Stimulated activated CD8-positive, alpha-beta memory T cell treated with anti-CD3 and anti-CD28 coated beads, Interleukin-4, amount 100 ng/mL, for 24 hours (primary cell): ENCODE measurements at places on chromosomes 1 and 21.

DNA sequence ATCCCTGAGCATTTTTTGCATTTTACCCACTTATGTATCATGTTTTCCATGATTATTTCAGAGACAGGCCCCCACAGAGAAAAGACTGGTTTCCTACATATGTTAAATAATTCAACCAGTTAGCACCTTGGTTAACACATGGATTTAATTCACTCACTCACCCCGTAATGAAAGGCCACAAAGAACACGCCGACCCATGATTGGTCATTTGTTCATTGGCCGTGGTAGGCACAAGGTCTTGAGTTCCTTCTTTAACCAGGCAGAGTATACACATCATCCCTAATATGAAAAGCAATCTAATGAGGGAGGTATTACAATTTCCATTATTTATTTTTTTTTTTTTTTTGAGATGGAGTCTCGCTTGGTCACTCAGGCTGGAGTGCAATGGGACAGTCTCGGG is 50.6 kb downstream of the RPS6KA1 start:
- no peak for DNase-seq

- DNase-seq, result no peak
Observed at GRCh38 chr1:195188821-195189220, 1419.4 kb downstream of the KCNT2 start.

GRCh38 chr1:1629430-1630190 is 2.4 kb upstream of the MMP23B start:
- DNase-seq, result peak; percentile 68

DNA sequence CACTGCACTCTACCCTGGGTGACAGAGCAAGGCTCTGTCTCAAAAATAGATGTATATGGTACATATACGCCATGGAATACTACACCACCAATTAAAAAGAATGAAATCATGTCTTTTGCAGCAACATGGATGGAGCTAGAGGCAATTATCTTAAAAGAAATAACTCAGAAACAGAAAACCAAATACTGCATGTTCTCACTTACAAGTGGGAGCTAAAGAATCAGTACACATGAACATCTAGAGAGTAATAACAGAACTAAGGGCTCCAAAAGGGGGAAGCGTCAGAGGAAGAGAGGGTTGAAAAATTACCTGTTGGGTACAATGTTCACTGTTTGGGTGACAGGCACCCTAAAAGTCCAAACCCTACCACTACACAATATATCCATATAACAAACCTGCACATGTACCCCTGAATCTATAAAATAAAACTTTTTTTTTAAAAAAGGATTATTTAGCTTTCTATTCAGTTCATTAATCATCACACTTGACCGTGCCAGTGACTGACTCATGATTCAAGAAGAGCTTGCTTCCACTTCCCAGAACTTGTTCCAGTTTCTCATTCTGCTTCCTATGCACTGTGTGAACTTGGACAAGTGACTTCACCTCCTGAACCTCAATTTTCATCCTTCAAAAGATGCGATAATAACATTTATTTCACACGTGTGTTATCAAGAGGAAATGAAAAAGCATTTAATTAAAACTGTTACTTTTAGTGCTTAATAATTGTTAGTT is 109.6 kb downstream of the PLPP3 start:
- DNase-seq, result no peak

- no peak for DNase-seq
Observed at GRCh38 chr1:201648907-201649721, 110.2 kb downstream of the NAV1 start.

- no peak for DNase-seq
Observed at GRCh38 chr1:172955161-172955815, 95.5 kb downstream of the TNFSF18 start.

- DNase-seq, result no peak
Observed at GRCh38 chr1:204663644-204664383, 21.7 kb downstream of the LRRN2 start.

GRCh38 chr1:45922374-45922773 is 119.0 kb downstream of the MAST2 start:
- DNase-seq, result no peak

- no peak for DNase-seq
Observed at GRCh38 chr21:42384156-42384945, 11.5 kb downstream of the TMPRSS3 start.

DNA sequence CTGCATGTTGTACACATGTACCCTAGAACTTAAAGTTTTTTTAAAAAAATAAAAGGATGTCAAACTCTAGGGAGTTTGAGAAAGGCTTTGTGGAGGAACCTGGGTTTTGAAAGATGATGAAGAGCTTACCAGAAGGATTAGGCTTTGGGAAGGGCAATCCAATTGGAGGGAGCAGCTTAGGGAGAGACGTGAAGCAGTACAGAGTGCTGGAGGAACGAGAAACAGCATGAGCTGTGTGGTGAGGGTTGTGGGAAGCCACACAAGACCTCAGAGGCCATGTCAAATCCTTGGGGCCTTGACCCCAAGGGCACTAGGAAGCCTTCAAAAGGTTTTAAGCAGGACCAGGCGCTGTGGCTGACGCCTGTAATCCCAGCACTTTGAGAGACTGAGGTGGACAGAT is 8.4 kb upstream of the KPNA6 start:
- DNase-seq, result no peak

GRCh38 chr1:6099297-6099696 is 53.6 kb downstream of the KCNAB2 start:
- no peak for DNase-seq

DNA sequence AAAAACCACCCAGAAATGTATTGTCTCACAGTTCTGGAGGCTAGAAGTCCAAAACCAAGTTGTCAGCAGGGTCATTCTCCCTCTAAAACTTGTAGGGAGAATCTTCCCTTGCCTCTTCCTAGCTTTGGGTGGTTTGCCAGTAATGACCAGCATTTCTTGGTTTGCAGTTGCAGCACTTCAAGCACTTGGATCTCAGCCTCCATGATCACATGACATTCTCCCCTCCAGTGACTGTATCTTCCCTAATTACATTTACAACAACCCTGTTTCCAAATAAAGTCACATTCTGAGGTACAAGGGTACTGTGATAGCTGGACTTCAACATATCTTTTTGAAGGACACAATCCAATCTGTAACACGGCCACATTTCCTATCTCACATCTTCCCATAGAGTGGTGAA is 37.2 kb downstream of the EVI5 start:
- no peak for DNase-seq

GRCh38 chr1:214899908-214900460 is 182.6 kb upstream of the KCNK2 start:
- no peak for DNase-seq

GRCh38 chr1:3465935-3466321 is 11.5 kb downstream of the ARHGEF16 start:
- no peak for DNase-seq

DNA sequence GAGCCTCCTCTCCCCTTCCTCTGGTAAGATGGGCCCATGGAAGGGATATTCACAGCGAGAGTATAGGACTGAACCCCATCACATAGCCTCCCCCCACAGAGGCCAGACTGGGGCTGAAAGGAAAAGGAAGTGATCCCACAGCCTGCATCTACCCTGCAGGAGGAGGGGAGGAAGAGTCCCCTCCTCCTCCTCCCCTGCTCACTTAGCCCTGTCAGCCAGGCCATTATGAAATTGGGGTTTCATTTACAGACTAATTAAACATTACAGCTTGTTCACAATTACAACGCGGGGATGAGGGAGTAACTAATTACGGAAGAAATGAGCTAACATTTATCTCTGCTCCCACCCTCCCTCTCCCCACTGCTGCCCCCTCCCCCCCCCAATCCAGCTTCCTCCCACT is 25.4 kb downstream of the DMAP1 start:
- DNase-seq, result no peak

DNA sequence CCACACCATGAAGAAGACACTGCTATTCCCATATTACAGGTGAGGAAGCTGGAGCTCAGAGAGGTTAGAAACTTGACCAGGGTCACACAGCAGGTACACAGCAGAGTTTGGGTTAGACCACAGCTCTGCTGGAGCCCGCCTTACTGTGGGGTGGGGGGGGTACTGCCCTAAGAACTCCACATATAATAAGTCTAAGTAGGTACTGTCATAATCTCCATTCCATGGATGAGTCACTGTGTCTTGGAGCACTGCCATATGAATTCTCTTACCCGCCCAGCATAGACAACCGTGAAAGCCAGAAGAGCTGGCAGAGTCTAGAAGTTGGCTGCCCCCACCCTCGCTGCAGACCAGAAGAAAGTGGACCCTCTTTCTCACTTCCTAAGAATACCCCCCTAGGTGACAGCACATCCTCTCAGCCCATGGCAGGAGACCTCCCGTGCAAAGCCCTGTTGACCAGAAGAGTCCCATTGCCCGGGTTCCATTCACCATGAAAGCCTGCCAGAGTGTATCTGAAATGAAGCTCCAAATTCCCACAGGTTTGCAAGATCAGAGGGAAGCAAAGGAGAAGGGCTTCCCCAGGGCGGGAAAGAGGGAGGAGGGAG is 5.2 kb upstream of the PLA2G2D start:
- no peak for DNase-seq

DNA sequence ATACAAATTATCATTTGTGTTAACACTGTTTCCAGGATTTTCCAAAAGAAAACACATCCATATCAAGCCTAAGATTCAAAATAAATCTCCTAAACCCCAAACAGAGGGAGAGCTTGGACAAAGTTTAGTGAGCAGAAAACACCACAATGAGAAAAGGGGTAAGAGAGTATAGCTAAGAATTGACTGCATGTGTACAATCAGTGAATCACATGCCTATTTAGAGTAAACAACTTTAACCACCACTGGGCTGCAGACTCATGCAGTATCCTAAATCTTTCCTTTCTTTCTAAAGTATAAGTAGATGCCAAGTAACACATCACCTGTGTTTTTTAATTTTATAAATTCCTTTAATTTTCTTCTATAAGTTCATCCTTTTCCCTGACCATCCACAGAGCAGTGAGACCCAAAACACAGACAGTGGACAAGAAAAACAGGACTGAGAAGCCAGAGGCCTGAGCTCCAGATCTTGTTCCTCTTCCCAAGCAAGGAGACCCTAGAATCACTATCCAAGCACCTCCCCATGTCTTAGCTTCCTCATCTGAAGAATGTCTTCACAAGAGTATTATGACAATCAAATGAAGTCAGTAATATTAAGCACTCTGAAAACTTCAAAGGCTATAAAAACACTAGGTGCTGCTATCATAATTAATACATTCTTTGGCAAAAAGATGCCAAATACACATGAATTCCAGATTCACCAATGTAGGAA is 93.1 kb downstream of the VAV3 start:
- DNase-seq, result no peak

- DNase-seq, result no peak
Observed at GRCh38 chr1:202293569-202293968, 48.2 kb downstream of the UBE2T start.

DNA sequence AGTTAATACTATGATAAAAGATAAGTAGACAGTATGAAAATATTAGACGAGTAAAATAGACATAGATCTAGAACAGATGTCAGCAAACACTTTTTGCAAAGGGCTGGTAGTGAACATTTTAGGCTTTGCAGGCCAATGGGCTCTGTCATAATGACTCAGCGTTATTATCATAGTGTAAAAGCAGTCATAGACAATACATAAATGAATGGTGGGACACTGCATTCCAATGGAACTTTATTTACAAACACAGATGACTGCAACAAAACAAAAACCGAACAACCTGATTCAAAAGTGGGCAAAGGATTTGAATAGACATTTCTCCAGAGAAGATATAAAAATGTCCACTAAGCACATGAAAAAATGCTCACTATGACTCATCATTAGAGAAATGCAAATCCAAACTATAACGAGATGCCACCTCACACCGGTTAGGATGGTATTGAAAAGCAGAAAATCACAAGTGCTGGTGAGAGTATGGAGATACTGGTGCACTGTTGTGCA is 7.3 kb downstream of the GSTM5 start:
- DNase-seq, result no peak

- DNase-seq, result no peak
Observed at GRCh38 chr1:170872663-170873062, 62.7 kb upstream of the MROH9 start.

DNA sequence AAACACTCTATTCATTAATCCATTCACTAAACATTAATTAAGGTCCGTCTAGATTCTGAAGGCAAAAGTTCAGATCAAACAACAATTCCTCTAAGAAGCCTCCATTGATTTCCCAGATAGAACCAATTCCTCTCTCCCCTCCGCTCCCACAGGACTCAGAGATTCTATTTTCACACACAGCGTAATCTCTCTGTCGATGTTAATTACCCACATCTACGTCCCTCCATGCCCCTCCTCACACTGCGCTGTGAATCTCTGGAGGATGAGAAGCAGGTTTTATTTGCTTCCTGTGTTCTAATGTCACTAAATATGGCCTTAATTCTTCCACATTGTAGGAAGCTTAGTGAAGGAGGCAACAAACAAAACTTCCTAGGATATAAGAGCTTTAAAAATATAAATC is 306.7 kb downstream of the DSCAM start:
- no peak for DNase-seq

- no peak for DNase-seq
Observed at GRCh38 chr1:78351551-78352216, 139.1 kb upstream of the PTGFR start.

DNA sequence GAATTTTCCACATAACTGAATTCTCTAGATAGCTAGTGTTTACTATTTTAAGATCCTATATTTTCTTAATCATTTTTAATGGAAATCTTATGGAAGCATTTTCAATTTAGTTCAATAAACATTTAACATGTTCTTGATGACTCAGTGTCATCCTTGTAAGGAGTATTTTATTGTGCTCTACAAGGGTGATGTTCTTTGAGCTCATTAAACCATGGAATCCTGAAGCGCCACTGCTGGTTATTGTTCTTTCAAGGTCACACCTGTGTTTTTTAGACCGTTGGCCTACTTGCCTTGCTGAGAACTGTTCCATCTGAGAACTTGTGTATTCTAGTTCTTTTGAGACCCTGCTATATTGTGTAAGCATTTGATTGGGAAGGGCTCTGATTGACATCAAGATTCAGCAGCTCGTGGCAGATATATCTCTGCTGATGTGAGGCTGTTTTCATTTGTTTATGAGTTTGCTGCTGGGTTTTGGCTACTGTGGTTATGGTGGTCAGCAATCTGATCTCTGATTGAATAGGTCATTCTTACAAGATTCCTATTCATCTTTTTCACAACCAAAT is 132.0 kb downstream of the GIPC2 start:
- no peak for DNase-seq

DNA sequence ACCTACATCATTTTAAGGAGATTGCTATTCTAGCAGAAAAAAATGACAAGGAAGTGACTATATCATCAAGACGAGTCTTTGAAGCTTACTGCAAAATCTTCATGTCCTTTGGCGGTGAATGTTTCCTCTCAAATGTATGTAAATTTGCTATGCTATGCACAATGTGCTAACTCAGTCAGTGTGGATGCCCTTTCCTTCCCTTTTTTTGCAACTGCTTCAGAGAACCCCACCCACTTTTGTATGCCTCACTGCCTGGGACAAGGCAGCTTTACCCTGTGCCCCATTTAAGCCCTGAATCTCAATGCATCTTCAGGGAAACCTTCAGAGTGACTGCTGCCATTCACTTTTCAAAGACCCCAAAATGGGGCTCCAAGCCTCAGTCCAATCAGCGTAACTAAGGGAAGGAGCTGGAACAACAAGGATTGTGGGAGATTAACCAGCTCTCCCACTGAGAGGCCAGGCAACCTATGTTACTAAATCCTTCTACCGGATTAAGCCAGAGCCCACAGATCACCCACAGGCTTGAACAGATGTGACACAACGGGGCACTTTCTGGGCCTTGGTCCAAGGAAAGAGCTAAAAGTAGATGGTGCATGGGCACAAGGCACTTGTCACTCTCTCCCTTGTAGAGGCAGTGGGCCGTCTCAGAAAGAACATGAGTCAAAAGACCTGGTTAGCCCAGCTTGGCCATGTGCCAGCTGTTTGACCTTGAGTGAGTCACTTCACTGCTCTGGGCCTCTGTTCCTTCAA is 154.4 kb downstream of the PLPP3 start:
- DNase-seq, result no peak
